ENCODE measurements at places on chromosomes 12 and 14.

GRCh38 chr14:30159374-30159773 lies 231.7 kb upstream of the PRKD1 start:
- no peak for DNase-seq

GRCh38 chr12:64390275-64390851 lies at the start of gene C12orf56:
Gene C12orf56, minus strand, starts transcription at chr12:64390758. Its CDS starts 193 bp downstream, at chr12:64390565.
- peak; percentile 37 for DNase-seq

- no peak for DNase-seq
Observed at GRCh38 chr12:91952916-91953315, 192.7 kb downstream of the BTG1 start.

DNA sequence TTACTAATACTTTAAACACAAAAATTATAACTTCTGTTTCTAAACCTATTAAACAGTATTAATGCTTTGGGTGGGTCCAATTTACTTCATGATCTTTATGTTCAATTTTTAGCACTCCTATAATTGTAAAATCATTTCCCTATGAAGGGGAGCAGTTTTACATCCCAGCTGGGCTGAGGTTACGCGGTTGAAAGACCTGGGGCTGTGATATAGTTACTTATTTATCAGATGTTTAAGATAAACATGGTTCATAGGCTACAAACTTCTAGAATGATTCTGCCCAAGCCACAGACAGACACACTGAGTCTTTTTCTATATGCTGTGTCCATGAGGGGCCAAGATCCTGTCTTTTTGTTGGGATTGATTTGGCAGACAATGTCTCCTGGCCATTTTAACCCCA lies 44.4 kb downstream of the DYRK2 start:
- DNase-seq = no peak

DNA sequence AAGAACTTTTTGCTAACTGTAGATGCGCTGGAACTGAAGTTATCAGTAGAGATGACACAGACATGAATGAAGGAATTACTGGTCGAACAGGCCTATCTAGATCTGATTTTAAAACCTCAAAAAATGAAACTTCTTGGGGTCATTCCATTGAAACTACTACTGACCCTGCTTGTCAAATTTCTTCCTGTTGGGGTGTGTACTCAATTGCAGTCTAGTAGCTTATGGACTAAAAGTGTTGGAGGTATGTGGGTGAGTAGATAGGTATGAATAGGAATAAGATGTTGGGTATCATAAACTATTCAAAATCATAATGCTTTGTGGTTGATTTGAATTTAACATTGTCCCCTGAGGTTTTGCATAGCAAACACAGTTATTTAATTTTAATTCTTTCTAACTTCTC lies 9.2 kb downstream of the APOLD1 start:
- DNase-seq = no peak

GRCh38 chr14:54743382-54743781 lies 159.2 kb downstream of the GCH1 start:
- DNase-seq = no peak

DNA sequence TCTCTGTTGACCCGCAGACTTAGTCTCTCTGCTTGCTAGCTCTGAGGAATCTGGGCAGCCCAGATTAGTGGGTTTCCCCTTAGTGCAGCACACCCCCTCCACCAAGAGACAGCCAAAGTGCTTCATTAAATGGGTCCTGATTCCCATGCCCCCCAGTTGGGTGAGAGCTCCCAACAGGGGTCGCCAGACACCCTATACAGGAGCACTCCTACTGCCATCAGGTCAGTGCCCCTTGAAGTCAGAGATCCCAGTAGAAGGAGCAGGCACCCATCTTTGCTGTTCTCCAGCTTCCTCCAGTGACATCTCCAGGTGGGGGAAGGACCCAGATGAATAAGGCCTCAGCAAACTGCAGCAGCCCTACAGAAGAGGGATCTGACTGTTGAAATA lies 36.7 kb upstream of the C14orf132 start:
- no peak for DNase-seq

DNA sequence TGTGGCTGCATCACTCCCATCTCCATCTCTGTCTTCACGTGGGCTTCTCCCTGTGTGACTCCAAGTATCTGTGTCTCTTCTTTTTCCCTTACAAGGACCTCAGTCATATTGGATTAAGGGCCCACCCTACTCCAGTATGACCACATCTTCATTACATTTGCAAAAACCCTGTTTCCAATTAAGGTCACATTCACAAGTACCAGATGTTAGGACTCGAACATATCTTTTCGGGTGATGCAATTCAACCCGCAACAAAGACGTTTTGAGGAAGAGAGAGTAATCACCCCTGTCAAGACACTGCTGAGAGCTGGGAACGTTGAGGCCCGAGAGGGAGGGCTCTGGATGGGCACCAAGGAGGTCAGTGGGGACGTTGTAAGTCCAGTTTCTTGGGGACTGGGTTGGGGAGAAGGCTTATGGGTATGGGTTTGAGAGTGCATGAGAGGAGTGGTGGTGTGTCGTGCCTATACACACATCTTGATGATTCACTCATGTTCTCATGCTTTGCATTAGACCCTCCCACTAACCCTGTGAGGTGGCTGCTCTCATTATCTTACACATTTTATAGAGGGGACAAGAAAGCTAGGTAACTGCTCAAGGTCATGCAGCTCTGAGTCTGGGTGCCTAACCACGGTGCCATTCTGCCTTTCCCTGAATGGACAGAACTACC lies 12.1 kb upstream of the IFI27 start:
- DNase-seq = no peak

DNA sequence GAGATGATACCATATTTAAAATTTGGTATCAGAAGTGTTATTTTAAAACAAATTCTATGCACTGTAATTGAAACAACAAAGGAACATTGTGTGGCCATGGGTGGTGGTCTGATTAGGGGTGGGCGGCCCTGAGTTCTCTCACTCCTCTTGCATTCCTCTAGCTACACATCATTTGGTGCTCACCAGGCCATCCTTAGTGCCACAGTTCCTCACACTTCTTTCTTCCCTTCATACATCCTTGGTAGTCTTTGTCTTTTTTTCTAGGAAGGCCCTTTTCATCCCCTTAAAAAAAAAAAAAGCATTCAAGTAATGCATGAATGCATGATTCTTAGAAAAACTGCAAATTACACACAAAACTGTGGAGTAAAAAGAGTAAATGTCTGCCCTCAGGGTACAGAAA lies 2.4 kb upstream of the MANSC4 start:
- no peak for DNase-seq

DNA sequence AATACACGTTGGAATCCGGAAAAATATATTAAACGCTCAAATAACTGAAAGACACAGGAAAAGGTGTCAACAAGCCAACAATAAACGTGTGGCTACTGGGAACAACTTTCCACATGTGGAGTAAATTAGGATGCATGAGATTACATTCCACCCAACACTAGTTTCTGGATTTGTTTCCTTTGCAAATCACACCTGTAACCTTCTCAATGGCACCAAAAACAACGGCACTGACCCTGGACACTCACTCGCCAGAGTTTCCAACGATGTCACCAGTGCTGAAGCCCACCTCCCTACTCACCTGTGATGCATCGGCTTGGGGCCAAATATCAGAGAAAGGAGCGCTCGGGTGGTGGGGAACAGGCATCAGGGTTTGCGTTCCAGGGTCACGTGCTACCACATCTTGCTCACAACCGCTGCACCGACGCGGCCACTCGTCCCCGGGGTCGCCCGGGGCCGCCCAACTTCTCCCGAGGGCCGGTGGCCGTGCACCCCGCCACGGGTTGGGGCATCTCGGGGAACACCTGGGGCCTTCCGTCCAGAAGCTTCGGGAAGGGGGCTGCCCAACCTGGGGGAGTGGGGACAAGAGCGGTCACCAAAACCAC lies 629 bp downstream of the PRDM4 start:
- DNase-seq = no peak

DNA sequence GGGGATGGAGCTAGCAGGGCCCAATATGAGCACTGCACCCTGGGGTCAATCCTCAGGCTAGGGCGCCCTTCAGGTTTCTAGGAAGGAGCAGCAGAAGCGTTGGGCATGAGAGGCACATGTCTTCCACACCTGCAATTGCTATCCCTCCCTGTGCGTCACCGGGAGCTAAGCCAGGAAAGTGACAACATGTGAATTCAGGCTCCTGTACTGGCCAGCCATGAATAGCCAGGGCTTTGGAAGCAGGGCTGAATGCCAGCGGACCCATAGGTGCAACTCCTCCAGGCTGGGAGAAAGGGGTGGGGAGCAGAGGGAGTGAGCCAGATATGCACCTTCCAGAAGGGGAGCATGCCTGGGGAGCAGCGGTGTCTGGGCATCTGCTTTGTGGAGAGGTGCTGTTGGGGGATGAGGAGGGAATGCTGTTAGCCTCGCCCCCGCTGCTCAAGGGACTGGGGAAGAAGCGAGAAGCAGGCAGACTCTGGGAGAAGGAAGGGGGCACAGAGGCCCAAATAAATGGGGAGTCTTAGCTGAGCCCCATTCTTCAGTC lies 6.1 kb downstream of the HOXC5 start:
- no peak for DNase-seq

GRCh38 chr14:67503331-67503730 lies 14.8 kb upstream of the TMEM229B start:
- DNase-seq = no peak

- peak; percentile 70 for DNase-seq
Observed at GRCh38 chr12:12533238-12533829, 29.3 kb downstream of the DUSP16 start.

DNA sequence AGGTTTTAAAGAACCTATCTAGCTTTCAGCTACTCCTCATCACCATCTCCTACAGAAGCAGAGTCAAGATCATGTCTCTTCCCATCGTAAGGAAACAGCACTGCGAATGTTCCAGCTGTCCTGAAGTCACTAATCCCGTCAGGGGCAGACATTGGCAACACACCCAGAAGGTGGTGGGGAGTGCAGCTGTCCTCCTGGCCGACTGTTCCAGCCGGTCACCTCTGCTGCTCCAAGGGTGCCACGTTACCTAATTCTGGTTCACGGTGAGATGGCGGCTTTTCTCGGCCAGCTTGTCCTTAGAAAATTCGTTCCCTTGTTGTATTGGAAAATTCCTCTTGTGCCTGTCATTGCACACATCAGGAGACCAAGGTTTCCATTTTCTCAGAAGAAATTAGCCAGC lies 196.2 kb downstream of the ZFP36L1 start:
- no peak for DNase-seq

GRCh38 chr12:2904260-2904659 lies 13.6 kb downstream of the TULP3 start:
- no peak for DNase-seq

DNA sequence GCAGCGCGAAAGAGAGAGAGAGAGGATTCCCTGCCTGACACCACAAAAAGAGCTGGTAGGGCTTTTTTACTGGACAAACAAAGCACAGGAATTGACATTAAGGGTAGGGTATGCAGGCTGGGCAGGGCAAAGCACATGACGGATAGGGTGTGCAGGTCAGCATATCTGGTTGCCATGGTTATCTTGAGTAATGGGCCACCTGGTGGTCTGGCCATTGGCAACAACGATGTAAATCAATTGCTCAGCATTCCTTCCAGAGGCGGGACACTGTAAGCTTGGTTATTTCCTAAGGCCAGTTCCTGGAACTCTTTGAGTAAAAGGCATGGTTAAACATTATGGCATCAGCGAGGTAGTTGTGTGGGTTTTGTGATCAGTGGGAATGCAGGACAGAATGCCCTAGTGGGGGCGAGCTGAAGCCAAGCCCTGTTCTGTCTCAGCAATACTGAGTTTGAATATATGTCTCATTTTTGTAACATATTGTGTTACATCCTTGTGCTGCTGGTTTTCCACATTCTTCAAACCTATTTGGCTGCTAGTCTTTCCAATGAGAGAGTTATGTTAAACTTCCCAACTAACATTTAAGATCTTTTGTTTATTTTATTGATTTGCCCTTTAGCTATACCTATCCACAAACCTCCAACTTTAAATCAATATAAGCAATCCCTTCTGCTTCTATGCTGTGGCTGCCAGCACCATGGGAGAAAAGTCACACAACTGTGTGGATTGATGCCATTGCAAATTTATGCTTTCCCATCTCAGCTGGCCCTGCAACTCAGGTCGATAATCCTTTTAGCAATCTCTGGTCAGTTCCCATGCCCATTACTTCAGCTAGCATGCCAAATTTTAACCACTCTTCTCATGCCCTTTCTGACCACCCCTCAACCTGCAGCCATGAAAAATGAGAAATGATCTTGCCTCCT lies 396.7 kb upstream of the PDE3A start:
- peak; percentile 14 for DNase-seq

DNA sequence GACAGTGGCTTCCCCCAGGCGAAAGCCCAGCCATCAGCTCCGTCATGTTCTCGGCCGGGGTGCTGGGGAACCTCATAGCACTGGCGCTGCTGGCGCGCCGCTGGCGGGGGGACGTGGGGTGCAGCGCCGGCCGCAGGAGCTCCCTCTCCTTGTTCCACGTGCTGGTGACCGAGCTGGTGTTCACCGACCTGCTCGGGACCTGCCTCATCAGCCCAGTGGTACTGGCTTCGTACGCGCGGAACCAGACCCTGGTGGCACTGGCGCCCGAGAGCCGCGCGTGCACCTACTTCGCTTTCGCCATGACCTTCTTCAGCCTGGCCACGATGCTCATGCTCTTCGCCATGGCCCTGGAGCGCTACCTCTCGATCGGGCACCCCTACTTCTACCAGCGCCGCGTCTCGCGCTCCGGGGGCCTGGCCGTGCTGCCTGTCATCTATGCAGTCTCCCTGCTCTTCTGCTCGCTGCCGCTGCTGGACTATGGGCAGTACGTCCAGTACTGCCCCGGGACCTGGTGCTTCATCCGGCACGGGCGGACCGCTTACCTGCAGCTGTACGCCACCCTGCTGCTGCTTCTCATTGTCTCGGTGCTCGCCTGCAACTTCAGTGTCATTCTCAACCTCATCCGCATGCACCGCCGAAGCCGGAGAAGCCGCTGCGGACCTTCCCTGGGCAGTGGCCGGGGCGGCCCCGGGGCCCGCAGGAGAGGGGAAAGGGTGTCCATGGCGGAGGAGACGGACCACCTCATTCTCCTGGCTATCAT lies 663 bp downstream of the PTGER2 start:
- no peak for DNase-seq

- no peak for DNase-seq
Observed at GRCh38 chr12:108930155-108930554, 50.3 kb downstream of the DAO start.

DNA sequence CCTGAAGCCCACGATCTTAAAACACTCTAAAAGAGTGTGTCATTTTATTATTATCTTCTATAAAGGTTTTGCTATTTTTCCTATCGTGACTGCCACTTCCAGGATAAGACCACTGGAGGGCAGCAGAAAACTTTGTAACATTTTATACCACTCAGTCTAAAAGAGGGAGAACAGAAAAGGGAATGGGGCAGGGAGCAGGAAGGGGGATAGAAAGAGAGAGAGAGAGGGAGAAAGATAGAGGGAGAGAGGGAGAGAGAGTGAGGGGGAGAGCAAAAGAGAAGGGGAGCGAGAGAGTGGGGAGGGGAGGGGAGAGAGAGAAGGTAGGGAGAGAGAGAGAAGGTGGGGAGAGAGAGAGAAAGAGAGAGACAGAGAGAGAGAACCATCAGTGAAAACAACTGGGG lies 2.0 kb upstream of the ART4 start:
- DNase-seq = peak; percentile 46

- DNase-seq = no peak
Observed at GRCh38 chr14:90846511-90846910, 30.3 kb upstream of the TTC7B start.

- no peak for DNase-seq
Observed at GRCh38 chr12:127284870-127285431, 982.0 kb upstream of the TMEM132C start.

GRCh38 chr12:56120158-56120846 lies 2.2 kb downstream of the ZC3H10 start:
- no peak for DNase-seq

- DNase-seq = no peak
Observed at GRCh38 chr12:55515696-55516095, 23.5 kb downstream of the OR6C68 start.

Measured in HuH-7.5 (cell line).